ENCODE measurements at places on chromosomes 2 and 18.
A peak's percentile ranks its signal among the peaks of the same experiment; 100 is the strongest.

GRCh38 chr2:84847326-84848050 lies 33.4 kb downstream of the TRABD2A start:
- no peak for DNase-seq

- DNase-seq = no peak
Observed at GRCh38 chr18:7457262-7457661, 109.9 kb upstream of the PTPRM start.

GRCh38 chr2:21468624-21469023 lies 344.9 kb downstream of the TDRD15 start:
- no peak for DNase-seq

- DNase-seq = no peak
Observed at GRCh38 chr2:64853894-64854293, 135.3 kb upstream of the SLC1A4 start.

GRCh38 chr18:49016648-49017539 lies 66.1 kb upstream of the SMAD7 start:
- DNase-seq = no peak

DNA sequence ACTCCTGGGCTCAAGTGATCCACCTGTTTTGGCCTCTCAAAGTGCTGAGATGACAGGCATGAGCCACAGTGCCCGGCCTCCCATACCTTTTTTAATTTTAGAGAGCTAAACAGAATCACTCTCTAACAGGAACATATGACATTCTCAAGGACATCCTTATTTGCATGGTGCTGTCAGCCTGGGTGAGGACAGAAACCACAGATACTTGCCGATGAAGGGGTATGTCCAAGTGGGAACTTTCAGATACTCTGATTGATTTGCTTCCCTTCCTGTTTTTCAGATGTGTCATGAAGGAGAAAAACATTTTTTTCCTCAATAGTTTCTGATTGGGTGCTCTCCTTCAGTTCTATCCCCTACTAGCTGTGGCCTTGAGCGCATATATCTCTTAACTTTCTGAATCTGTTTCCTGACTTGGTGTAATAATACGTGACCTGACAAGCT lies 49.6 kb downstream of the MYO3B start:
- no peak for DNase-seq

DNA sequence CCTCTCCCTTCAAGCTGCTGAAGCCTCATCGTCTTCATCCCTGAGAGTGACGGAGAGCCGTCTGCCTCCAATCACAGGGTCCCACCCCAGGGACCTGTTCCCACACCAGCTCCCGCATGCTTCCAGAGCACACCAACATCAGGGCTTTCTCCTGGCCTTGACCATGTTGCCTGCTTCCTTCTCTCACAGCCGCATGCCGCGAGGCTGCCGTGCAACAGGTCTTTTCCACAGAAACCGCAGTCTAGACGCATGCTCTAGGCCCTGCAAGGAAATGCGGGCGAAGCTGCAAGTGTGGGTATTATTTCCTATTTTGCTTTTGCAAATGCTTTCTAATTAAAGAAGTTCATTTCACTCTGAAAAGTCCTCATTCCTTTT lies 277.8 kb downstream of the EIPR1 start:
- DNase-seq = no peak

- DNase-seq = no peak
Observed at GRCh38 chr2:72934683-72935610, 17.6 kb downstream of the EMX1 start.

DNA sequence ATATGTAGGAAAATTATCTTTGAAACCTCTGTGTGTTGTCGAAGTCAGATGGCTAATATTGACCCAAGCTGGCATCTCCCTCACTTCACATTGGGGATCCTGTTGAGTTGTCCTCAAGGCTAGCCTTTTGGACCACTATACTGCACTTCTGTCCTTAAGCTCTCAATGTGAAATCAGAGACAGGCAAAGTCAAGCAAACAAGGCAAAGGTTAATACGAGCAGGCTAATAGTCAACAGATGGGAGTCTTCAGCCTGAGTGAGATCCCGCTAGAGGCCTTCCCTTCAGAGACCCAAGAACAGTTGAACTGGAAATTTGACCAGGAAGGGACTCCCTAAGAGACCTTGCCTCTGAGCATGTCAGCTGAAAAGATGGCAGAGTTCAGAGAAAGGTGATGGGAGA lies 475.4 kb downstream of the PARD3B start:
- DNase-seq = no peak

GRCh38 chr2:189232759-189233406 lies 53.3 kb upstream of the COL5A2 start:
- no peak for DNase-seq

GRCh38 chr2:88212251-88212790 lies 42.2 kb downstream of the THNSL2 start:
- DNase-seq = no peak

- no peak for DNase-seq
Observed at GRCh38 chr2:183678908-183679307, 554.7 kb downstream of the NUP35 start.

DNA sequence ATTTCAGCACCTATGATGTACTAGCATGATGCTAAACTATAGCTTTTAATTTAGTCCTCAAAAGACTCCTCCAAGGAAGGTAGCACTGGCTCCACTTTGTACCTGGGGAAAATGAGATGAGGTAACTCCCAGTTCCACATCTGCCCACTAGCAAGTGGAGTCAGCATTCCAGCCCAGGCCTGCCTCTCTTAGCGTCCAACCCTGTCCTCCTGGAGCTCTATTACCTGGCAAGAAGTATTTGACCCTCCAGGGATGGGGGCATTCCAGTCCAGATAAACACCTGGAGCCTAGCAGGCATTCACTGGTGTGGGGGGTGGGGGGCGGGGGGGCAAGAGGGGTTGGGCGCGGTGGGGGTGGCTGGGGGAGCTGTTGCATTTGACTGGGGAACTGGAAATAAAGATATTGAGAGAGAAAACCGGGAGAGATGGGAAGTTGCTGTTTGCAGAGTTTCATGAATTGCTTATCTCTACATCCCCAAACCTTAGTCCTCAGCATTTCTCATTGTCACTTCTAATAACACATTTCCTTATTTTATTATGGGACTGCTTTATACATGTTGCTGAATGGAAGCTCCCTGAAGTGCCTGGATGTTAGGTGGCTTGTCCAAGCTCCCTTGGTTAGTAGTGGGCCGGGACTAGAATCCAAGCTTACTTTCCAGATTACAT lies 22.0 kb upstream of the FZD5 start:
- no peak for DNase-seq

DNA sequence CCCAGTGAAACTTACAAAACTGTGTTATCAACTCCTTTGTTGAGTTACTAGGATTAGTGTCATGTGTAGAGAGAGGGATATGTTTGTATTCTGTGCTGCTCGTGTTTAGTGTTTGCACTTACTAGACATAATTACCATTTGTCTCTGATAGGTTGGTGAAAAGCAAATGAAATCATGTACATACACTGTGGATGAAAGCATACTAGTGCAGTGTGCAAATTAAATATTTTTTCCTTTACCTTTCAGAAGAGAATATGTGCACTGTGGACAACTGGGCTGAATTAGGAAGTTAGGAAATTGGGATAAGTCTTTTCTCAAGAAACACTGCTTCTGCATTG lies 1.2 kb downstream of the KIAA1328 start:
- DNase-seq = no peak

- no peak for DNase-seq
Observed at GRCh38 chr2:30990176-30990575, 148.1 kb downstream of the GALNT14 start.

GRCh38 chr18:58300867-58301266 lies 256.8 kb downstream of the NEDD4L start:
- no peak for DNase-seq

- no peak for DNase-seq
Observed at GRCh38 chr2:98324181-98324580, 22.1 kb upstream of the CNGA3 start.

GRCh38 chr2:110971811-110972210 lies 148.9 kb upstream of the BCL2L11 start:
- no peak for DNase-seq

- no peak for DNase-seq
Observed at GRCh38 chr2:229212241-229212640, 58.8 kb downstream of the PID1 start.

DNA sequence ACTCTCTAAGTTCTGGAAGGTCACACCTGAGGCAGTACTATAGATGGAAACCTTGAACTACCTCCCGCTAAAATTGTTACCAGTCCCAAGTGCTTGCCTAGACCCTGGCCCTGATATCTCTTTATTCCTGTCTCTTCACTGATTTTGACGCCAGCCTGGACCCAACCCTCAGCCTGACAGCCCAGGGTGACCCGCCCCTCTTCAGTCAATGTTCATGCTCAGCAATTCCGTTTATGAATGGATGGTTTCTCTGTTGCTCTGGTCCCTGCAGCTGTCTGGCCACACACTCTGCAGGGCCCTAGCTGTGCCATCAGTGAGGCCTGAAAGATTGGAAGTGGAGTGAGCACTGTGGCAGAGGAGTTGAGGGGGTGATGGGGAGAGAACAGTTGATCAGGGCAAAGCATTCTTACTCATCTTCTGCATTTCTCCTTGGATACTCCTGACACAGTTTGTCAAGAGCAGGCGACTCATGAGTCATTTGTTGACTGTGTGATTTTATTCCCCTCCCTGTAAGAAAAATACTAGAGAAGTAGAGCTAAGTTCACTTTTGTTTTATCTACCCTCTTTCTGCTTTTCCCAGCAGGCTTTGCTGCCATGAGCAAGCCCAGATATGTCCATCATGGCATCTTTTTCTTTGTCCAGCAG lies 46.0 kb downstream of the NPAS2 start:
- DNase-seq = no peak

GRCh38 chr2:197601726-197602125 lies 73.7 kb downstream of the RFTN2 start:
- no peak for DNase-seq

GRCh38 chr18:77395953-77396352 lies 146.3 kb downstream of the GALR1 start:
- no peak for DNase-seq

DNA sequence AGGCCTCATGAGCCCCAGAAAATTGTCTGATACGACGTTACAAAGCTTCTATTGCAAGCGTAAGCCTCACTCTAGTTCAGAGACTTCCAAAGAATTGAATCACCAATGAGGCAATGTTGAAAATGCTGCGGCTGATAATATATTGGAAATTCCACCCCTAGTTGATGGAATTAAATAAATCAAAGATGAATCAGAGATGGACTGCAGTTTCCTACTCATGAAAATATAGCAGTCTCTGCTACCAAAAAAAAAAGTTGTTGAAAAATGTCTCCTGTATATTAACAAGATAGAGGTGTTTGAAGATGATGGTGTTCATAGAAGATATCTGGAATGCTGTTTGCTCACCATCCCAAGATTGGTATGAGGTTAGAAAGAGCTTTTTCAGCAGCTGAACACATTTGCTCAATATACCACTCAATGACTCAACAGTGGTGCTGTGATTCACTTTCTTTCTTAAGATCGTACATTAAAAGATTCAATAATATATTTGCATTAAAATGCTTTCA lies 99.8 kb upstream of the ARHGAP28 start:
- no peak for DNase-seq

DNA sequence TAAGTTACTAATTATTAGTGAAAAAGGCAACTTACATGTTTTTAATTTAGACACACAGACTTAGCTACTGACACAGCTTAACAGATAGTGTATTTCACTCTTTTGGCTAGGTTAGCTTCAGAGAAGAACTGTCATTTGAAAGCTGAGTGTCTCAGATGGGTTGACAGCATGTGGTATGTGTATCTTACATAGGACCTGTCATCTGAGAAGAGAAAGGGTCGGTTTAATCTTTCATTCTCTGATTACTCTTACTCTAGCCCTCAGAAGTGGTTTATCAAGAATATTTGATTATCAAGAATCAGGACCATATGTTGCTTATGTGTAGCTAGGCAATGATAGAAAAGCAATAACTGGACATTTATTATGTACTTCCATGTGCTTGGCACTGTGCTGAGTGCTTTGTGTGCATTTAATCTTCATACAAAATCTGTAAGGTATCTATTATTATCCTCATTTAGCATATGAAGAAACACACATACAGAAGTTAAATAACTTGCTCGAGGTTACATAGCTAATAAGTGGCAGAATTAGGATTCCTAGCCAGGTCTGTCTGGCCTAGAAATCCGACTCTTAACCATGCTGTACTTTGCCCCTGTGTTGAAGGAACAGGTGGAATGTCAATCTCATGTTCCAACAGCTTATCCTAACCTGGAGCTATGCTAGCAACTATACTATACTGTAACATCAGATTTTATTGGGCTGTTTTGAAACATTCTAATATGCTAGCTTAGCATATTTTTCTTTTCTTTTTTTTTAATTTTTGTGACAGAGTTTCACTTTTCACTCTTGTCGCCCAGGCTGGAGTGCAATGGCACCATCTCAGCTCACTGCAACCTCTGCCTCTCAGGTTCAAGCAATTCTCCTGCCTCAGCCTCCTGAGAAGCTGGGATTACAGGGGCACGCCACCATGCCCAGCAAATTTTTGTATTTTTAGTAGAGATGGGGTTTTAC lies 28.4 kb downstream of the CFLAR start:
- no peak for DNase-seq

DNA sequence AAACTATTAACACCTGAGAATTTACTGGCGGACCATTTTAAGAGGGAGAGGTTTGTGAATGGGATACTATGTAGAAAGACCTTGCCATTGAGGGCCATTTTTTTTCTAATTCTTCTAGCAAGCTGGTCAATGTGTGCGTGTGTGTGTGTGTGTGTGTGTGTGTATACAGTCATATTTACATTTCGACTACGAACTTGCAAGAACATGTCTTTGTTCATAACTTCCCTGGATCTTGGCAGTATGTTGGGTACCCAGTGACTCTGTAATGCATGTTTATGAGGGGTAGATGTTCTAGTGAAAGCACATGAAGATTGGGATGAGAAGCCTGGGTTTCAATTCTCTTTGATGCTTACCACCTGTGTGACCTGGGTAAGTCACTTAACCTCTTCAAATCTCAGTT lies 133.6 kb downstream of the UBE2E3 start:
- DNase-seq = no peak

DNA sequence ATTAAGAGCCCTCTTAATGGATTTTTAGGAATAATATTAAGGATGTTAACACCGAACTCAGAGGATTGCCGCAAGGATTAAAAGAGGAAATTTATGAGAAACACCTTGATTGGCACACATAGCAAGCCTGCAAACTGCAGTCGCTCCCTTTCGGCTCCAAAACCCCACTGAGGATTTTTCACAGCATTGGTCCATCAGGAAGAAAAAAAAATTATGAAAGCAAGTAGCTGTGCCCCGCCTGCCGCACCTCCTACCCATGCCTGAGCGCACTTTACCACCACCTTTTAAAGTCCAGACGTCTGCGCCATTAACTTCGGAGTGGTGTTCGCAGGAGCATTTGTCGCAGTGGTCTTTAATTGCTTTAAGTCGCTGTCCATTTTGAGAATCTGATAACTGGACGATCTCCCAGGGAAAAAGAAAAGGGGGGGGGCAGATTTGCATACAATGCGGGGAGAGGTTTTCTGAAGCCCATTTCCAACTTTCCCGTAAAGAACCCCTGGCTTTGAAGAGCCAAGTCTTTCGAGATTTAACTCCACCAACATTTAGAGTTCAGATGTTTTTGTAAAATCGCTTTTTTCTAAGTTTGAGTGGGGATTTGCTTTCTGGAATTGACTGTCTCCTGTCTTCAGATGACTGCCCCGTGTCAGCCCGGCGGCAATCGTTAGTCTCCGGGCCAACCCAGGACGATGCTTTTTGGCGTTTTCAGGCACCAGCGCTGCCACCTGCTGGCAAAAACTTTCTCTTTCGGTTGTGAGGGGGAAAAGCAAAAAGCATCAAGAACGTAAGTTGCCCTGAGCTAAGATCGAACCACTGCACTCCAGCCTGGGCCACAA lies 913 bp upstream of the TRABD2A start:
- DNase-seq = peak; percentile 90

Data from activated naive CD4-positive, alpha-beta T cell treated with Interleukin-2 at 50 U/mL for 16 hours (primary cell).